Heart left ventricle (tissue), 16 donors: ENCODE measurements at places on chromosomes 5 and 9. TPM values are rescaled to one million over a fixed set of nuclear protein-coding genes. Genes with fewer than 3 reads are reported as not detected.

- H3K27ac ChIP-seq: no peak overlapping the region
- no peak overlapping the region for H3K4me3 ChIP-seq
- no peaks in the 10 kb centered on the region for H3K27me3 ChIP-seq
- DNase-seq: no peak
- H3K36me3 ChIP-seq: peaks cover 28% of the 10 kb centered on the region
Observed at GRCh38 chr5:116492776-116493175, 81.8 kb downstream of the SEMA6A start.

GCNT1 gene
- total RNA-seq: 1.8 TPM

- H3K4me1 ChIP-seq: no peaks in the 10 kb centered on the region
- H3K4me3 ChIP-seq: no peak overlapping the region
- no peak for DNase-seq
- H3K36me3 ChIP-seq: no peaks in the 10 kb centered on the region
Observed at GRCh38 chr5:123093601-123094236, 4.7 kb downstream of the PRDM6 start.

DNA sequence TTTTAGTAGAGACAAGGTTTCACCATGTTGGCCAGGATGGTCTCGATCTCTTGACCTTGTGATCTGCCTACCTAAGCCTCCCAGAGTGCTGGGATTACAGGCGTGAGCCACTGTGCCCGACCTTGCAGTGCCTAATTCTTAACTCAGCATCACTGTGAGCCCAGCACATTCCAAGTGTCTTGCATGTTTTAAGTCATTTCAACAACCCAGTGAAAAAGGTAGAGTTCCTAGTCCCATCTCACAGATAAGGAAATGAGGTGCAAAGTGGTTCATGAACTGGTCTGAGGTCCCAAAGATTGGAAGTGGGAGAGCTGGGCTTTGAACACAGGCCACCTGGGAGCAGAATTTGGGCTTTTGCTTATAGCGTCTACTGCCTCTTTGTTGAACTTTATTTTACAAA, 68.0 kb downstream of the ZNF366 start:
- peaks cover 5% of the 10 kb centered on the region for H3K4me1 ChIP-seq
- no peaks in the 10 kb centered on the region for H3K36me3 ChIP-seq
- no peak overlapping the region for H3K4me3 ChIP-seq
- H3K27ac ChIP-seq: no peak overlapping the region

- H3K27me3 ChIP-seq: no peaks in the 10 kb centered on the region
- peaks cover 100% of the 10 kb centered on the region for H3K4me1 ChIP-seq
- no peaks in the 10 kb centered on the region for H3K36me3 ChIP-seq
- H3K27ac ChIP-seq: no peak overlapping the region
Observed at GRCh38 chr9:134352247-134352933, 26.1 kb downstream of the RXRA start.

EIF4EBP3 gene
- 8.3 TPM for total RNA-seq

DAB2 gene
- 26.1 TPM for total RNA-seq

DNA sequence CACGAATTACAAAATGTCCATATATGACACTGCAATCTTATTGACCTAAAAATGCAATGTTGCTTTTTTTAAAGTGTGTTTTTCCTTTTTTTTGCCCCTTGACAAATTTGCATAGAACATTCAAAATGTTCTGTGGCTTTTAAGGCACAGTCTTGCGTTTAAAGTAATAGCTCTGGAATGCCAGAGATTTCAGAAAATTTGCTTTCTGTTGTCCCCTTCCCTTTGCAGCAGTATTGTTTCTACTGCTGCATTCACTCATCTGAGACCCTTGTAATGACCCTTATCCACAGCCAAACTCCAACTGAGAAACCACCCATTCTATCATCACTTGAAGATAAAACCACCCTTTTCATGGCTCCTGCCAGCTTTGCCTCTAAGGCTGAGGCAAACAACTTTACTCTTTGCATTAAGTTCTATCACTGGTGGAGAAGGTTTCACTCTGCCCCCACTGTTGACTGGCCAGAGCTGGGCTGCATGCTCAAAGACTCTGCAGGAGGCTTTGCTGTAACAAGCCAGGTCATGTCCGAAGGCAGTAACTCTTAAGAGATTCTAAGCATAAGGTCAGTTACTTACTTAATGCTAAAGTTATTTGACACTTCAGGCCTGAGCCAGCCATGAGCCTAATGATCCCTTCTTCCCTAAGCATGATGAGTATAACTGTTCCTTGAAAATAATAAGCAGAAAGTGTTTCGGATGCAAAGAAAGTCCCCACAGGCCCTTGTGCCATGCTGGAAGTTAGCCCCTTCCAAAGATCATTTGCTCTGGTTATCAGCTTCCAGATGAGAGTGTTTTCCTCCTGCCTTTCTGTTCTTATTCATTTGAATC, 101.9 kb downstream of the CD180 start:
- peaks cover 28% of the 10 kb centered on the region for H3K4me1 ChIP-seq
- H3K27me3 ChIP-seq: no peaks in the 10 kb centered on the region
- H3K4me3 ChIP-seq: no peak overlapping the region
- DNase-seq: peak; percentile 26
- peak overlapping the region; percentile 83 for H3K27ac ChIP-seq

DNA sequence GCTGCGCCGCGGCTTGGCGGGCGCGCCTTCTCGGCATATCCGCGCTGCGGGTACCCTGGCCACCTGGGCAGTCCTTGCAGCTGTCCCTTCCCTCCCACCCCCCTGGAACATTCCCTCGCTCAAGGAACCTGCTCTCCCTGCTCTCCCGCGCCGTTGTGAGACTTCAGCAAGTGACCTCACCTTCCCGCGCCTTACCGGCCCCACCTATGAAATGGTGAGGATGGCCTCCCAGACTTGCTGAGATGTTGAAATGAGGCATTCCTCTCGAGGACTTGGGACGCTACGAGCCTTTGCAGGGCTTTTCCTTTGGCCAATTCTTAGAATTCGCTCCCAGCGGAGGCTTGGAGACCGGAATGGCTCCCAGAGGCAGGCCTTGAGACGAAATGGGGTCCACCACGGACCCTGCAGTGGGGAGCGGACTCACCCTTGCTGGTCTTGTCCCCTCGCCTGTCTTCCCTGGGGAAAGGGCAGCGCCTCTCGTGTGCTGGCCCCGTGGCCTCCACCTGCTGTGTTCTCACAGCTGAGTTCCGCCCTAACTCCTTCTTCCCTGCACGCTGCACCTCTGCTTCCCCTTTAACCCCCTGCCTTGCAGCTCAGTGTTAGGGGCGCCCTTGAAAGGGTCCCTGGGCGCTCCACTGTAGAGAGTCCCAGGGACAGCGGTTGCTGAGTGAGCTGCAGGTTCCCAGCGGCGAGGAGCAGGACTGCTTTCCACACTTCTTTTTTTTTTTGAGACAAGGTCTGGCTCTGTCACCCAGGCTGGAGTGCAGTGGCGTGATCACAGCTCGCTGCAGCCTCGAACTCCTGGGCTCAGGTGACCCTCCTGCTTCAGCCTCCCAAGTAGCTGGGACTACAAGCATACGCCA, 907 bp downstream of the HMCN2 start:
- peaks cover 5% of the 10 kb centered on the region for H3K4me1 ChIP-seq
- no peak for DNase-seq
- H3K27me3 ChIP-seq: peaks cover 53% of the 10 kb centered on the region
- peak overlapping the region; percentile 50 for H3K27ac ChIP-seq
- H3K4me3 ChIP-seq: peak overlapping the region; percentile 62
- no peaks in the 10 kb centered on the region for H3K36me3 ChIP-seq

GRCh38 chr9:120377268-120378159, 202.5 kb downstream of the CDK5RAP2 start:
- no peaks in the 10 kb centered on the region for H3K36me3 ChIP-seq
- no peak overlapping the region for H3K4me3 ChIP-seq
- DNase-seq: no peak
- no peaks in the 10 kb centered on the region for H3K27me3 ChIP-seq

GRCh38 chr5:150214289-150214688, 24.4 kb downstream of the SLC6A7 start:
- no peaks in the 10 kb centered on the region for H3K36me3 ChIP-seq
- no peak overlapping the region for H3K4me3 ChIP-seq
- no peaks in the 10 kb centered on the region for H3K27me3 ChIP-seq
- H3K4me1 ChIP-seq: no peaks in the 10 kb centered on the region
- H3K27ac ChIP-seq: peak overlapping the region; percentile 17
- DNase-seq: peak; percentile 39

C9orf43 gene
- total RNA-seq: 0.75 TPM

FBXW2 gene
- total RNA-seq: 27.0 TPM

PRDM9 gene
- total RNA-seq: not detected

IFNA8 gene
- total RNA-seq: not detected

DNA sequence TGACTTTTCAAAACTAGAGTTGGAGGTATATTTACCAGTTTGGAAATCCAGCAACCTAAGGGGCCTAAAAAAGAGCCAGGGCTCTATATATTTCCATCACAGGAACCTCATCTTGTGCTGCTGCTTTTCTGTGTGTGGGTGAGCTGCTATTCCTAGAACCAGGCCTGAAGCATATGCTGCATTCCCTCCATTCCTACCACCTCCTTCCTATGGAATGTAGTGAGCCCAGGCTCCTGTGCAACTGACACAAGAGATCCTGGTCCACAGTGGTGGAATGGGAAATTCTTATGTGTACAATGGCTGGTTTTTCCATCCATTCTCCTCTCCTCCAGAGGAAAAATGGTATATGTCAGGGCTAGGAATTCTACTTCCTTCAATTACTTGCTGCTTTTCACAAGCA, 39.1 kb downstream of the SPEF2 start:
- H3K4me3 ChIP-seq: no peak overlapping the region
- H3K27ac ChIP-seq: no peak overlapping the region
- no peak for DNase-seq
- H3K36me3 ChIP-seq: no peaks in the 10 kb centered on the region
- H3K4me1 ChIP-seq: no peaks in the 10 kb centered on the region

PALM2AKAP2 gene
- total RNA-seq: 83.9 TPM

FCN1 gene
- 1.6 TPM for total RNA-seq

DNA sequence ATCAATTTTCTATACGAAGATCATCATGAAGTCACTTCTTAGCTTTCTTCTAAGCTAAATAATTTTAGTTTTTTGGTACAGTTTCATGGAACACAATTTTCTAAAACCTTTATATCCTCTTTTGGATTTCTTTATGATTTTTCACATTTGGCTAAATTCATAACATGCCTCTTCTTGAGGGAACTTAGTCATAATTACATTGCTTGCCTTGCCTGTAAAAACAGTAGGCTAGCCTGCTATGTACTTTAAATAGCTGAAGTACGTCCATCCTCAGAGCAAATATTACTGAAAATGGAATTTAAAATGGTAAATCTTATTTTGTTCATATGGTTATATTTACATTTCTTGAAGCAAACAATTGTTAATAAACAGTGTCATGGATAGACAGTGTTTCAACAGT, 225.0 kb downstream of the VPS13A start:
- H3K27me3 ChIP-seq: no peaks in the 10 kb centered on the region
- no peaks in the 10 kb centered on the region for H3K4me1 ChIP-seq
- no peak overlapping the region for H3K27ac ChIP-seq
- H3K4me3 ChIP-seq: no peak overlapping the region

DNA sequence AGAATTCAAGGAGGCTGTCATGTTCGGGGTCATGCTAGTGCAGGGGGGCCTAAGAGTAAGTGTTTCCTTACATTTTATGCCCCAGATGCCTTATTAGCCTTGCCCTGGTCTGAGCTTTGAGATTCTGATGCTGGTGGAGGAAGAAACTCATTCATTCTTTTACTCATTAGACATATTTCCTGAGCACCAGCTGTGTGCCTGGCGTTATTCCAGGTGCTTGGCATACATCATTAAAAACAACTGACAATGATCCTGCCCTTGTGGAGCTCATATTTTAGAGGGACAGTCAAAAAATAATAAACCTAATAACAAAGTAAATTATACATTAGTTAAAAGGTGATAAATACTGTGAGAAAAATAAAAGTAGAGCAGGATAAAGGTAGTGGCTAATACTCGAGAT, 138.9 kb upstream of the SGCD start:
- peaks cover 6% of the 10 kb centered on the region for H3K4me1 ChIP-seq
- peak; percentile 28 for DNase-seq
- no peaks in the 10 kb centered on the region for H3K27me3 ChIP-seq
- H3K27ac ChIP-seq: no peak overlapping the region
- H3K36me3 ChIP-seq: no peaks in the 10 kb centered on the region

- no peak overlapping the region for H3K4me3 ChIP-seq
- no peaks in the 10 kb centered on the region for H3K36me3 ChIP-seq
- DNase-seq: no peak
- H3K27ac ChIP-seq: no peak overlapping the region
- no peaks in the 10 kb centered on the region for H3K27me3 ChIP-seq
Observed at GRCh38 chr5:7683753-7684152, 167.2 kb downstream of the CFAP90 start.
